ENCODE measurements at places on chromosomes 13 and 19.

GRCh38 chr19:33629826-33630375 is 8.1 kb downstream of the CHST8 start:
- DNase-seq = no peak

GRCh38 chr13:51612867-51613266 is 28.6 kb downstream of the WDFY2 start:
- no peak for DNase-seq

GRCh38 chr13:106151056-106151699 is 384.3 kb downstream of the EFNB2 start:
- DNase-seq = no peak

- DNase-seq = no peak
Observed at GRCh38 chr19:18558202-18558555, 509 bp downstream of the KXD1 start.

DNA sequence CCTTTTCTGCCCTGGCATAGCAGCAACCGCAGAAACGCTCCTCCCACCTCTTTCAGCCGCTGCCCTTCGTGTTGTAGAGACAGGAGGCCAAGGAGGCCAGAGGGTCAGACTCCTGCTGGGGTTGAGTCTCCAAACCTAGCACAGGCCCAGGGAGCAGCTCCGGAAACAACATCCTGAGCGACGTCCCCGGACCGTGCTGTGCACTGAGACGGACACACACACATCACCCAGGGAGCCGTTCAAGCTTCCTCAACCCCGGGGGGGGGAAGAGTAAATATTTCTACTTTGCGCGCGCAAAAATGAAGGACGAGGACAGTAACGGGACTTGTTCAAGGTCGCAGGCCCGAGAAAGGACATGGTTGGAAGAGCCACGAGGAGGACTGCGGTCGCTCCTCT is 657 bp downstream of the ZNF550 start:
- no peak for DNase-seq

DNA sequence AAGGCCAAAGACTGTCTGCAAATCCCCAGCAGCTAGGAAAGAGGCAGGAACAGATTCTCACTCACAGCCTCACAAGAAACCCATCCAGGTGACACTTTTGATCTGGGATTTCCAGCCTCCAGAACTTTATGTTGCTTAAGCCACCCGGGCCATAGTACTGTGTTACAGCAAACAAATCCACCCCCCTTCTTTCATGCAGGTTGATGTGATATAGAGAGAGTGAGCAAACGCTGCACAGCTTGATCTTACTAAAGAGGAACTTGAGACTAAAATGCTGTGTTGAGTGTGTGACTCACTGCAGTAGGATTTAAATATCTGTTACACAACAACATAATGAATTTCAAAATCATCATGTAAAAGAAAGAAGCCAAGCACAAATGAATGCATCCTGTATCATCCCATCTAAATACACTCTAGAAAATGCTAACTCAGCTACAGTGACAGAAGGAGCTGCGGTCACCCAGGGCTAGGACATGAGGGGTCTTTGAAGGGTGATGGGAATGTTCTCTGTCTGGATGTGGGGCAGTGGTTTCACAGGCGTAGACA is 32.2 kb downstream of the RCBTB2 start:
- DNase-seq = no peak

GRCh38 chr19:37979547-37980082 is 72.6 kb downstream of the SIPA1L3 start:
- no peak for DNase-seq

DNA sequence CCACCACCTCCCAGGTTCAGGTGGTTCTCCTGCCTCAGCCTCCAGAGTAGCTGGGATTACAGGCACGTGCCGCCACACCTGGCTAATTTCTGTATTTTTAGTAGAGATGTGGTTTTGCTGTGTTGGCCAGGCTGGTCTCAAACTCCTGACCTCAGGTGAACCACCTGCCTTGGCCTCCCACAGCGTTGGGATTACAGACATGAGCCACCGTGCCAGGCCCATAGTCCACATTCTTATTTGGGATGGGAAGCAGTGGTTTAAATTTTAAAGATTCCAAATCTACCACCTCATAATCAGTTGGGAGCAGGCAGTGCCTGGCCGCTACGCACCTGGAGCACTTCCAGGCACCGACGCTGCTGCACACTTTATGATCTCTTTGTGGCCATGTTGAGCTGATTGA is 160.6 kb upstream of the SOX1 start:
- DNase-seq = no peak

DNA sequence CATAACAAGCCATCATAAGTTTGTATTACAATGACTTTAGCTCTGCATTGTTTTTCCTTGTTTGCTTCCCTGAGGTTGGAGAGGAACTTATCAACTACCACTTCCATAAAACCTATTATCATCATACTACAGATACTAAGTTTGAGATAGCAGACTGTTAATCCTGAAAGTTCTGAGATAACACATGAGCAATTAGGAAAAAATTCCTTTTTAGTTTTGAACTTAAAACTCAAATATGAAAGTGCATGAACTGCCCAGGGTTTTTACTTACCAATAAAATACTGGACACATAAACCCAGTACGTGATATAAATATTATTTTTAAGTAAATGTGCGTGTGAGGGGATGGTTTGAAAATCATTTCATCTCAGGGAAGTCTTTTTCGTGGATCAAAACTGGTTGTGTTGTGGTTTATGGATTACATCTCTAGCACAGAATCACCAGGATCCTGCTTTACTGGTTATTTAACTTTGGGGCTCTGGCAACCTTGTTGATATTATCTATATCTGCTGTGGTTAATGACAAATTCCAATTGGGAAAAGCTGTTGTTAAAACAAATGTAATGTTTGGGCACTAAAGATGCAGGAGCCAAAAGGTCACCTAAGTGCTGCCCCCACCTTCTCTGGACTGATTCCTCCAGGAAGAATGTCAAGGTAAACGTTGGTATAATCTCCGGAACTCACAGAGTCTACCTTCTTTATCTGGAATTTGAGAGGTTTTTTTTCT is 12.4 kb downstream of the CDX2 start:
- DNase-seq = no peak
